Stimulated activated memory B cell treated with anti-CD40 and anti-IgM and Interleukin-4, amounts not matched to agents 10 μg/mL and 1 μg/mL and 100 μg/mL, for 72 hours (primary cell): ENCODE measurements at places on chromosomes 1 and 21.

- ATAC-seq: no peak
These were observed 88.1 kb upstream of the ARHGEF16 start for GRCh38 chr1:3366126-3367051.

- no peak for ATAC-seq
These were observed 1.0 kb downstream of the ANGEL2 start for GRCh38 chr1:213014642-213015041.

GRCh38 chr1:246761396-246761795, 37.2 kb downstream of the SCCPDH start:
- no peak for ATAC-seq

DNA sequence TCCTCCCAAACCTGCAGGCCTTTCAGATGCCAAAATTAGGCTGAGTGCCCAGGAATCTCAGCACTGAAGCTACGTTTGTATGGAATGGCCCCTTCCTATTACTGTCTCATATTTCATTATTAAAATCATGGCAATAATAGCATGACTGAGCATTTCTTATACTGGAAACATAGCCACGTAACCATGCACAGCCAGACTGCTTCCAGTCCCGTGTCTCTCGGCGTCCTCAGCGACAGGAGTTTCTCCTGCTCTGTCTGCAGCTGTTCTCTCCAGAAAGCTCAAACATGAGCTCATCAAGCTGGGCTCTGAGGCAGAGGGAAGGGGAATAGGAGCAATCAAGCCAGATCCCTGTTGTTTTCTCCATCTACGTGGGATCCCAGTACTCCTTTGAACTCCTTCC, 104.0 kb downstream of the CDC7 start:
- ATAC-seq: no peak

DNA sequence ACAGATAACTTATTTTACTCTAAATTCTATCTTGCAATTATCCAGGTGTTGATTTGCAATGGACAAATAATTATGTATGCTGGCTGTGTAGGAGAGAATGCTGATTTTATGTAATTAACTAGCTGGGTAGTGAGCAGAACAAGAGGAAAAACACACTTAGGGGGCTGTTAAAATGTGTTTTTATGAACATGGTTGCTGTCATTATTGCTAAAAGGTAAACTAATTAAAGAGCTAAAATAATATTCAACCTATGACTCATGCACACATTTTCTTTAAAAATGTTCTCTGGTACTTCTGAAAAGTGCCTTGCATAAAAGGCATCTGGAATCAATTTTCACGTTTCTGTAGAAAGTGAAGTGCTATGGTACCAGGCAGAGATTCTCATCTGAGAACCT, 192.8 kb upstream of the C8B start:
- no peak for ATAC-seq

DNA sequence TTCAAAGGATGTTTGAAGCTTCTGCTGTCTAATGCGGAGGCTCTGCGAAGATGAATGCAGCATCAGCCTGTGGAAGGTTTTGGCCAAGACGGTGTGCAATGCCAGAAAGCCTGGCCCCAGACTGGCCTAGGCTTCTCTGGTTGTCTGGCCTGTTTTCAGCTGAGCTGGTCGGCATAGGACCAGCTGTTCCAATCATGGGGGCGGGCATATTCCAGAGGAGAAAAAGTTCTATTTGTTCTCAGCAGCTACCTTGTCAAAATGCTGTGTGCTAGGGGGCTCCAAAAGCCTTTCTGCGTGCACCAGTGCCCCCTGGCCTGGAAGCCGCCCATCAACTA, 57.6 kb downstream of the TGFB2 start:
- no peak for ATAC-seq

DNA sequence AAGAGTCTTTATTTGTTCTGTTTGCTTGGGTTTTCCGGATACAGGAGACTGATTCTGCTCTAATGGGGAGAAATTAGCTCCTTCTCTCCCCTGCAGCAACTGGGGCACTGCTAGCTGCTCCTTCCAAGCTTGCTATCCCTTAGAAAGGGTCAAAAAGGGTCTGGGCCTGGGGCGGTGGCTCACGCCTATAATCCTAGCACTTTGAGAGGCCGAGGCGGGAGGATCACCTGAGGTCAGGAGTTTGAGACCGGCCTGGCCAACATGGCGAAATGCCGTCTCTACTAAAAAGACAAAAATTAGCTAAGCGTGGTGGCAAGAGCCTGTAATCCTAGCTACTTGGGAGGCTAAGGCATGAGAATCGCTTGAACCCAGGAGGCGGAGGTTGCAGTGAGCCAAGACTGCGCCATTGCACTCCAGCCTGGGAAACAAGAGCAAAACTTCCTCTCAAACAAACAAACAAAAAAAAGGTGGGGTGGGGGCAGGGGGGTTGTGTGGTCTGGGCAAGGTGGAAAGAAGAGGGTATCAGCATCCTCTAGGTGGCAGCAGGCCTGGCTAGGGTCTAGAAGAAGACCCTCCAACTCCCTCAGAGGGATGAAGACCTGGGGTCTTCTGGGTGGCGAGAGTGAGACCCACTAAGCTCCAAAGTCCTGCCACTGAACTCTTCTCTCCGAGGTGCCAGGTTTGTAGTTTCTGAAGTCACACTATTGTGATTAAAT, 15.4 kb upstream of the TBX15 start:
- ATAC-seq: no peak

DNA sequence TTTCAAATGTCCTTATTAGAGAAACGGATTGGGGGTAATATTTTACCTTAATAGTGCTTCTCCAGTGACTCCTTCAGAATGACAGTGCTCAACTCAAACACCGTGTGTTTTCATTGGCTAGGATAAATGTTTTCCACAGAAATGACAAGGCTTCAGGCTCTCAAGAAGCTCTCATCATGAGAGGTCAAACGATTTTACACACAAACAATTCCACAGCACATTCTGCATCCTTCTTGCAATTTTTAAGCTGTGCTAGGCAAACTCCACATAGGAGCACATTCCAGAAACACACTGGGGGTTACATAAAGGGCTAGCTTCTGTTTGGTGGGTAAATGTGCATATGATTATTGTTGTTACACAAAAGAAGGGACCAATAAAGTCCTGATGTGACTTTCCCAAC, 75.5 kb upstream of the IPO9 start:
- no peak for ATAC-seq

DNA sequence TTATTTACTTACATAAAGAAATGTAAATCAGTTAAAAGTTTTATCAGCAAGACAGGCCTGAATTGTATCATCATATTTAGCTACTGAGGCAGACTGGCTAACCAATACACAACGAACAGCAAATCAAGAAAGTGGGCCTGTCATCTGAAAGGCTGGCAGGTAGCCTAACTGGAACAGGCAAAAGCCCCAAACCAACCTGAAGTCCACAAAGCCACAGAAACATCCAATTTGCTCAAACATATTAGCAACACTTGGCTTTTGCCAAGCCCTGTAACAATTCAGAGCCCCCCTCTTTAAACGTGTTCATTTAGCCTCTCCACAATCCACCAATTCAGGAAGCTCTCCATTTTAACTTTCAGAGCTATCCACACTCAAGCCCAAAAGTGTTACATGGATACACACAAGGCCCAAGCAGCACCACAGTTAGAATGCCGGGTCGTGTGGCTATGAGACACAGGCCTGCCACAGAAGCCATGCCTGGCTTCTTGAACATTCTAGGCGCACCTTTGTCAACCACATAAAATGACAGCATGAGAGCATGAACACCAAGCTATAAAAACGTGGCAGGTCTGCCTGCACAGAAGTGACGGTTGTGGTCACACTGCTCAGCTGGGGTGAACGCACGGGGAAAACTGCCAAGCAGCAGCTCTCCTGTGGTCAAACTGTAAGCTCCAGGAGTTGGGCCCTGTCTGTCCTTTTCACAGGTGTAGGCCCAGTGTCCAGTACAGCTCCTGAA, 49.3 kb downstream of the CD34 start:
- ATAC-seq: no peak

GRCh38 chr1:20229171-20229570, 42.9 kb upstream of the PLA2G2C start:
- ATAC-seq: no peak

DNA sequence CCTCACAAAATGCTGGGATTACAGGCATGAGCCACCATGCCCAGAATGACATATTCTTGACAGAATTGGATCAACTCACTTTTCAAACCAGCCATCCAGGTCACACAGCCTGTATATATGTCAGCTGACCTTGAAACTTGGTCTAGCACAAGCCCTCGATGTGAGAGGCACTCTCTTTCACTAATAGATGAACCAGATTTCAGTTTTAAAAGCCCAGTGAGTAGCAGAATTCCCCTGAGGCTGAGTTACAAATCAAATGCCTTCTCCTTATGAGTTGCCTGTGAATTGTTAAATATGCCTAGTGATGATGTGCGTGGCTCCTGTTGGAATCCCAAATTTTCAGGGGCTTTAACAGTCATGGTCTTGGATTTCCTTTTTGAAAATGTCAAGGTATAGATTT, 88.7 kb downstream of the CD247 start:
- no peak for ATAC-seq

- no peak for ATAC-seq
These were observed 12.9 kb downstream of the PI4KB start for GRCh38 chr1:151314137-151314875.

DNA sequence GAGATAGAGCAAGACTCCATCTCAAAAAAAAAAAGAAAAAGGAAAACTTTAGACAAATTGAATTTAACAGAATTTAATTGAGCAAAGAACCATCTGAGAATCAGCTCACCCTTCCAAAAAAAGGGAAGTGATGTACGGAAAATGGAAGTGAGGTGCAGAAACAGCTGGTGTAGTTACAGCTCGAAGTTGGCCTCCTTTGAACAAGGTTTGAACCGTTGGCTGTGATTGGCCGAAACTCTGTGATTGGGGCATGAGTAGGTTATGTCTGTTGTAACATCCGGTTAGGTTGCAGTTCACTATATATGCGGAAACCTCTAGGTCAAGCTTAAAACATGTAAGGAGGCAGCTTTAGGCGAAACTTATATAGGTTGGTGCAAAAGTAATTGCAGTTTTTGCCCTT, 97.9 kb upstream of the KIF26B start:
- ATAC-seq: no peak

GRCh38 chr21:26043891-26044290, 126.7 kb downstream of the APP start:
- ATAC-seq: no peak

DNA sequence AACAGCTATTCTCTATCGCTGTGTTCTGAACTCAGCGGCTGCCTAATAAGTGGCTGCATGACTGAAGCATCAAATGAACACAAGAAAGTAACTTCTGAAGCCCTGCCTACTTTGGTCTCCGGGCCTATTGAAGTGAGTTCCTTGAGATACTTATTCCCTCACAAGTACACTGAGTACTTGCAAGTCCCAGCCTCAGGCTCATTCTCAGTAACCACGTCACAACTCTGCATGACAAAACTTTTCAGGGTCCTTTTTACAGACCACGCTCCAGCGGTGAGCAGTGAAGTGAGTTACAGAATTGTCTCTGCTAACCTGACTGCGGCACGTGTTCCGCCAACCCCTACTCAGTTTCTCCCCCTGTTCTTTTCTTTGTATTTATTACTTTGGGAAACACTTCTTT, 1342.7 kb upstream of the ADGRL4 start:
- no peak for ATAC-seq

GRCh38 chr21:43626390-43626789, 32.9 kb downstream of the HSF2BP start:
- no peak for ATAC-seq

DNA sequence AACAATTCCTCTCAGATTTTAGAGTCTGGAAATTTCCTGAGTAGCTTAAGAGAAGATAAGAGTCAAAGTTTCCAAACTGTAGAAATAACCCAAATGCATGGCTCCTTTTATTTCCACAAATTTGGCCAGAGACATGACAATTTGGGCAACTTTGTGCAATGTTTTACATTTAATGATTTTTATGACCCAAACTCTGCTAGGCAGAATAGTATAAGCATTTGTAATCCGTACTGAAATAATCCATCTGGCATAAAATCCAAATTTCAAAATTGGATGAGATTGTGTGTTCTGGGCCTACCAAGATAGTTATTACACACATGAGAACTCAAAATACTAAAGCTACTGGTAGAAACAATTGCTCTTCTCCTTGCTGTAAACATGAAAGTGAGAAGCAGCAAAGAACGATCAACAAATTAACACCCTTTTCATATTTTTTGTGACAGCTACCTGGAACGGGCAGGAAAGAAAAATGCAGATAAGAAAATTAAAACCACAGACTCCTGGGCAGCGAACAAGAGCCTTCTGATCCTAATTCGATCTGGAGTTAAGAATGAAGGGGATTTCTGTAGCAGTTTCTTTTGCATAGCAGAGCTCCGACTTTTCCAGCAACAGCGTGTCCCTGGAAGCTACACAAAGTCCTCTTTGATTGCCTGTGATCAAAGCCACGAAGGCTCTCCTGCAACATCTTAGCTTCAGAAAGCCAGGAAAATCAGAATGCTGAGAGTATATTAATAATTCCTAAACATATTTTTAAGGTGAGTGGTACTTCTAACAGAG, 191.2 kb downstream of the GRIK1 start:
- ATAC-seq: no peak

DNA sequence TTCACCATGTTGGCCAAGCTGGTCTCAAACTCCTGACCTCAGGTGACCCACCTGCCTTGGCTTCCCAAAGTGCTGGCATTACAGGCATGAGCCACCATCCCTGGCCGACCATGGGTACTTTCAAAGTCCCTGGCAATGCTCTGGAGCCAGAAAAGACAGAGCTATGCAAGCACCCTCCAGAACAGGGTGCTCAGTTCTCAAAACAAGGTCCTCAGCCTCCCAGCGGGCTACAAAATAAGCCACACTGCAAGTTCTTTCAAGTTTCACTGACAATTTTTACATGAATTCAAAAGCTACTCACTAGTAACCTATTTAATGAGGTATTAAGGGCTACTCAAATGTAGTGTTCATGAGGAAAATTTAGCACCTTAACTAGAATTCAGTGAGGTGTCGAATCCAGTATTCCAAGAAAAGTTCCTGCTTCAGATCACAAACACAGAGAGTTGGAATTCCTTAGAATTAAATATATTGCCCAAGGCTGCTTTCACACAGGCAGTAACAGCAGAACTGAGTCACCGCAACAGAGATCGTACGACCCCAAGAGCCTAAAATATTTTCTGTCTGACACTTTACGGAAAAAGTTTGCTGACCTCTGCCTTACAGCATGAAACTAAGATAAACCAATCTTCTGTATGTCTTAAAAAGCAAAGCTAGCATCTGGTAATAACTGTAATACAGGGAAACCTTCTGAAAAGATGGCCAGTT, 60.7 kb downstream of the HSF2BP start:
- no peak for ATAC-seq

- ATAC-seq: no peak
These were observed 12.8 kb upstream of the CLSTN1 start for GRCh38 chr1:9836632-9836960.

GRCh38 chr1:75785320-75785982, 605 bp upstream of the RABGGTB start:
- ATAC-seq: peak; percentile 2

- ATAC-seq: no peak
These were observed 8.4 kb downstream of the PLPP3 start for GRCh38 chr1:56570924-56571372.

- ATAC-seq: no peak
These were observed 28.9 kb upstream of the SERBP1 start for GRCh38 chr1:67459068-67459467.

DNA sequence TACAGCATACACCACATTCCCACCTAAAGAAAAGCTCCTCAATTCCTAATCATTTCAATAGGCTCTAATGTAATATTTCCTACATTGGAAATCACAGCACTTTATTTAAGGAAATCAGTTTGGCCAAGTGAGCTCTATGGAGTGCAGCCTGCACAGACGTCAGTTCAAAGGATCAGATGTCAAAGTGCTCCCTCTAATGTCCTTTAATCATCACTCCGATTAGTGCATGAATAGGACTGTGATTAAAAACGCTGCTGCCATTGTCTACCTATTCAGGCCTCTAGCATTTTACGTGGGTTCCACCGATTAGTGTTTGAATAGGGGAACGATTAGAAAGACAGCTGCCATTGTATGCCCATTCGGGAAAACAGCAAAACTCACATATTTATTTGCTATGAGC, 50.2 kb downstream of the DPYD start:
- no peak for ATAC-seq
